ENCODE measurements at places on chromosomes 7 and 10.

DNA sequence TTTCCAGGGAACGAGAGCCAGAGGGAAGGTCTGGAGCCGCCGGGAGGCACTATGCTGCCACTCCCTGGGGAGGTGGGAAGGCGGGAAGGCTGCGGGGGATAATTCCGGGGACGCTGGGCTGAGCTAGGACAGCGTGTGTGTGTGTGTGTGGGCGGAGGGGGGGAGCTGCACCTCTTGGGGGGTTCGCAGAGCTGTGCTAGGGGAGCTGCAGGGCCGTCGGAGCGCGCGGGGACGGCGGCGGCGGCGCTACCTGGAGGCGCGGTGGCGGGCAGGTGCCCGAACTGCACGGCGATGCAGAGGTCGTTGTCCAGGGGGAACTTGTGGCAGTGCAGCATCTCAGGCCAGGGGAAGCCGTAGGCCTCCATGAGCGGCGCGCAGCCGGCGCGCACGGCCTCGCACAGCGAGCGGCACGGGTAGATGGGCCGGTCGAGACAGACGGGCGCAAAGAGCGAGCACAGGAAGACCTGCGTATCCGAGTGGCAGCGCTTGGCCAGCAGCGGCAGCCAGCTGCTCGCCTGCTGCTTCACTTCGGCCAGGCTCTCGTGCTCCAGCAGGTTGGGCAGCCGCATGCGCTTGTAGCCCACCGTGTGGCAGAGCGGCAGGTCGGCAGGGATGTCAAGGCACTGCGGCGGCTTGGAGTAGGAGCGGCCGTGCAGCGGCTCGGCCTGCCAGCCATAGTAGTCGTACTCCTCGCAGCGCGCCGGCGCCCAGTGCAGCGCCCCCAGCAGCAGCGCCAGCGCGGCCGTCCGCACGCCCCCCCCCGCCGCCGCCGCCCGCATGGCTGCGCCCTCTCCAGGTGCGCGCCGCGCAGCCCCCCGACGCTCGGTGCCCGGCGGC is 526 bp downstream of the SFRP5 start:
- no peak for DNase-seq

DNA sequence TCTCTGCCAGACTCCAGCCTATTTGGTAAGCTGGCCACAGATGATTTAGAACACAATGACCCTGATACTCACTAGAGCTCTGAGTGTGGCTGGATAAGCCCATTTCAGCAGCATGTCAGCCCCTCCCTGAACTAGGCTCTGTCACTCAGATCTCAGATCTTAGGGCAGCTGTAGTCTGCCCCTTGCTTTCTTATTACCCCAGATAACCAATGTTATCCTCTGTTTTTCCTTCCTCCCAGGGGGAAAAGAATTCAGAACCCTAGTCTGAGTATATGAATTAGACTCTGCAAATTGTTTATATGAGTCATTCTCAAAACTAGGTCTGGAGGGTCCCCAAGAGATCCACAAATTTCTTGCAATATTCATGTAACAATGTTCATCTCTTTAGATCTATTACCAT is 286.2 kb downstream of the KCNMA1 start:
- no peak for DNase-seq

- no peak for DNase-seq
Measured at GRCh38 chr10:60919551-60919950, 24.4 kb downstream of the RHOBTB1 start.

DNA sequence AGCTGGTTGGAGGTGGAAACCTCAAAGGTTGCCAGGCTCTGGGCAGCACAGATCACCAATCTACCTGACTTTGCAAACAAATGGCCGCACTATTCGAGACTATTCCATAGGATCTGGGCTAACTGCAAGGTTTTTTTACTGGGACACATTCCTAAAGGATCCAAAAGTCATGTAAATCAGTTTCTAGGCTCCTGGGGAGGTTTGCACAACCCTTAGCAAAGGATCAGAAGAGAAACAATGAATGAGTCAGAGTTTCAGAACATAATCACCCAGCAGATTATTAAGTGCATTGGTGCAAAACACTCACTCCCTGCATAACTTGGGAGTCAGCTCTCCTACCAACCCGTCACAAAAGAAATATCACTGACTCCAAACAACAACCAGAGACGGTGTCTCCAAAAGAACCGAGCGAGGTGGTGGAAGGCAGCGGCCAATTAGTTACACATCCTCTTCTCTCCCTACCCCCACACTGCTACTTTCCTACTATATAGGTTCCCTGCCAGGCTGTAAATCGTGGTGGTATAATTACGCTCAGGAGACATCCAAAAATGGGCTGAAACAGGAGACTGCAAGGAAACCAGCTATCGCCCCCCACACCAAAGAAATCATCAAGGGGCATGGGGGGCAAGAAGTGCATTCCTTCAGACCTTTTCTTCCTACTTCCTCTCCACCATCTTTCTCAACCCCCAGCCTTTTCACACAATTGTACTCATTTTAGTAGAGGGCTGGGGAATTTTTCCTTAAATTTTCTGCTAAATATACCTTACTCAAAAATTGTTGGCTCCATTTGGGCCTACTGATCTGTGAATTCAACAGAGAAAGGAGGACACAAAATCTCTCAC is 3.2 kb downstream of the UBE2H start:
- DNase-seq, result no peak

GRCh38 chr7:43485580-43485979 is 97.3 kb upstream of the STK17A start:
- no peak for DNase-seq

DNA sequence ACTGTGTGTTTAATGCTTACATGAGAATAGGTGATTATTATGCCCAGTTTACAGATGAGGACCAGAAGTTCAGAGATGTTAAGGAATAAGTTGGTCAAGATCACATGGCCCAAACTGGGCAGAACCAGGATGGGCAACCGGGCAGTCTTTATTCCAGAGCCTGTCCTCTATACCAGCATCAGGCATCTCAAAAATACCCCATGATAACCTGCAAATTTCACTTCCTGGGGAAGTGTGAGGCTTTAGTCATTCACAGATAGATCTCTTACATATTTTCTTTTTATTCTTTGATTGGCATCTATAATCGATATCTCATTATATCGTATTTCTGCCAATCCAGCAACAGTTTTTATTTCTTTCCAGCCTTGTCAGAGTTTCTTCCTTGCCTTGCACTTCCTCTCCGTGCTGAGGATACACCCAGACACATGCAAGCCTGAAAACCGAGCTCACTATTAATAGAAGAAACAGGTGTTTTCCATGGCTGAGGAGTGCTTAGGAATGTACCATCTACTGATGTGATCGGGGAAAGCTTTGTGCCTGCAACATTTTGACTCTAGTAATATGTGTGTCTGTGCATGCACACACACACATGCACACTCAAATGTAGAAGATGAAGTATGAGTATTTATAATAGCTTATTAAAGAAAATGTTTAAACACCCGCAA is 82.4 kb downstream of the CREM start:
- DNase-seq, result no peak

Data from stimulated activated CD8-positive, alpha-beta memory T cell treated with anti-CD3 and anti-CD28 coated beads, Interleukin-7, amount 100 ng/mL, for 1 hour (primary cell).